ENCODE measurements at places on chromosomes 7 and 10.

GRCh38 chr7:13279854-13280435 lies 592.5 kb downstream of the ARL4A start:
- no peak for DNase-seq

DNA sequence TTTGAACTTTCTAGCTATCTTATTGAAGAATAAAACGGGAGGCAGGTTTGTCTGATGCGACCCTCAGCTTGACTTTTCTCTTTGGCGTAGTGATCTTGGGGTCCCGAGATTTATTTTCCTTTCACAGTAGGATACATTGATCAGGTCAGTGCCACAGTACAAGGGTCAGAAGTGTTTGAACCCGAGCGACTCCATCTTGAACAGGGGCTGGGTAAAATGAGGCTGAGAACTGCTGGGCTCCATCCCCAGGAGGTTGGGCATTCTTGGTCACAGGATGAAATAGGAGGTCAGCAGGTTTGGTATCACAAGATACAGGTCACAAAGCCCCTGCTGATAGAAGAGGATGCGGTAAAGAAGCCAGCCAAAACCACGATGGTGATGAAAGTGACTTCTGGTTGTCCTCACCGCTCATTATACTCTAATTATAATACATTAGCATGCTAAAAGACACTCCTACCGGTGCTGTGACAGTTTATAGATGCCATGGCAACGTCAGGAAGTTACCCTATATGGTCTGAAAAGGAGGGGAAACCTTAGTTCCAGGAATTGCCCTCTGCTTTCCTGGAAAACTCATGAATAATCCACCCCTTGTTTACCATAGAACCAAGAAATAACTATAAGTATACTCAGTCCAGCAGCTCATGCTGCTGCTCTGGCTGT lies 3.0 kb upstream of the TECPR1 start:
- DNase-seq, result no peak

GRCh38 chr7:52472006-52472620 lies 563.3 kb upstream of the POM121L12 start:
- no peak for DNase-seq

- no peak for DNase-seq
These were observed 14.6 kb downstream of the STX1A start for GRCh38 chr7:73704640-73705550.

- DNase-seq, result no peak
These were observed 104.9 kb downstream of the ADK start for GRCh38 chr10:74255888-74256357.

DNA sequence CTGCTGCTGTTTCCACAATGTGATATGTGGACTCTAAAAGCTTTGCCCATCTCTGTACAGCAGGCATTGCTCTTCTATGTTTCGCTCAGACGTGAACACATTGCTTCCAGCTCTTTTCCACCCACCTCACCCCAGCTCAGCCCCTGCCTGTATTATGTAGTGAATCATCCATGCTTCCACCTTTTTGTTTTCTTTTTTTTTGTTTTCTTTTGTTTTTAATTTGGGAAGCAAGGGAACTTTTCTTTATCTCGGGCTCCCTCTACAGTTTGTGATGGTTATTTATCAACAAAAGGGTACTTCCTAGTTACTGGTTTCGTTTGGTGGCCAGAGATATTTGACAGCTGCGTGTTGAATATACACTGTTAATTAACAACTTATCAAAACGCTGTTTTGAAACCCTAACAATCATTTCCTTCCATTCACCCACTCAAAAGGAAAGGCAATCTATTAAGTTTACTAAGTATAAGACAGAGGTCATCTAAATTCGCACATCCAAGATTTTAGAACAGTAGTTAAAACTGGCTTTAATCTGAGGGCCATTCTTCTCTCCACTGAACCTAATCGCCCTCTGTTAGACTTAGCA lies 127.9 kb upstream of the STK17A start:
- DNase-seq, result no peak

DNA sequence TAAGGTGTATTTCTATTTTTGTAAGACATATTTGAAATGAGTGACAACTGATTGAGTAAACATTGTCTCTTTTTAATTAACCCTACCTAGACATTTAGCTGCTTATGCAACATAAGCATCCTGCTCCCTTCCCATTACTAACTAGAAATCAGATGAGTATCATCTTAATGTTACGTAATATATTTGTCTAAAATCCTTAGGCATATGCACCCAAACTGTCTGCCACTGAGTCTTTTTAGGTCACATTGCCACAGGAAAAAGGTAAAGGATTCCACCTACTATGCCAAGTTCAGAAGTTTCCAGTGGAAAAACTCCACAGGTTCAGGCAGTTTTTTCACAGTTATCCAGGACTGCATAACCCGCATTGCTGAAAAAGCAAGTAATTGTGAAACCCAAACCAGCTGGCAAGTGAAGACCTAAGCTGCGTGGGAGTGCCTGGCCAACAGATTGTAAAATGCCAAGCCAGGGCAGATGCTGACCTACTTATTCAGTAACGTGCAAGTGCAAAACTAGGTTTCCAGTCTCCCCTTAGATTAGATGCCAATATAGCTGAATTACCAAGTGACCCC lies 983.7 kb downstream of the GATA3 start:
- DNase-seq, result no peak

DNA sequence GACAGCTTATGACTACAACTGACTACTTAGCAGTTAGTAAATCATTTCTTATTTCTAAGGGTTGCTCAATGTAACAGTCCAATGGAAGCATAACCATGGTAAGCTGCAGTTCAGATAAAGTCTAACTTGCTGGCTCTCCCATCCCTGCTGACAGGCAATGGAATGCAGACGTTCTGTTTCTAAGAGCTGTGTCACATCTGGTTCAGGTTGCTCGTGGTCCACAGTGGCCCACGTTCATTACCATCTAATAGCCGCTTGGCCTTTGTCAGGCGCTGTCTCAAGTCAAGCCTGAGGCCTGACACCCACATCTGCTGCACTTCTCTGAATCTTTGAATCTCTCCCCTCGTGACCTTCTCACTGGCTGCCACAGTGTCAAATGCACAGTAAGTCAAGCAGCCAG lies 240.8 kb downstream of the FGFR2 start:
- DNase-seq, result no peak

DNA sequence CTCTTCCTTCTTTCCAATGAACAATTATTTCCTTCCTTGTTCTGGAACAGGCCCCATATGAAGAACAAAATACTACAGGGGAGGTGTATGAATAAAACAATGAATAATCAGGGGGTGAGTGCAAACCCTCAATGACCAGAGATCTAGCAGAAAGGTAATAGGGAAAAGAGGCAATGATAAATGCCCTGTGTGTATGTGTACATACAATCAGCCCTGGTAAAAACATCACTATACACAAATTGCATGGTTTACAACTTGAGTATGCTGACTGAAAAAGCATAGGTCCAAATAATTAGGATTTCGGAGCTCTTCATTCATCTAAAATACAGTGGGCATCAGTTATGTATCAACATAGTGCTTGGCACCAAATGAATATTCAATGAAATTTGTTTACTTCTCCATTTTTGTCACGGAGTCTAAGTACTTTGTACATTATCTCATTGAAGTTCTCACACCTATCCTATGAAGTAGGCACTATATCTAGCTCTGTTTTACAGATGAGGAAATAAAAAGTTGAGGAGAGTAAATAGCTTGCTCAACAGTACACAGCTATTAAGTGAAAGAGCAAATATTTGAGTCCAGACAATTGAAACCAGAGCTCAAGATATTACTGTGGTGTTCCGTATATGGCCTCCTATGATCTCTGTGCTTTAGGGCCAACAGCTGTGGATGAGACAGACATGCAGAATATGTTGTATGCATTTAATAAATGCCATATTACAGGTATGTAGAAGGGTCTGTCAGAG lies 1065.4 kb downstream of the SORCS3 start:
- DNase-seq, result no peak

DNA sequence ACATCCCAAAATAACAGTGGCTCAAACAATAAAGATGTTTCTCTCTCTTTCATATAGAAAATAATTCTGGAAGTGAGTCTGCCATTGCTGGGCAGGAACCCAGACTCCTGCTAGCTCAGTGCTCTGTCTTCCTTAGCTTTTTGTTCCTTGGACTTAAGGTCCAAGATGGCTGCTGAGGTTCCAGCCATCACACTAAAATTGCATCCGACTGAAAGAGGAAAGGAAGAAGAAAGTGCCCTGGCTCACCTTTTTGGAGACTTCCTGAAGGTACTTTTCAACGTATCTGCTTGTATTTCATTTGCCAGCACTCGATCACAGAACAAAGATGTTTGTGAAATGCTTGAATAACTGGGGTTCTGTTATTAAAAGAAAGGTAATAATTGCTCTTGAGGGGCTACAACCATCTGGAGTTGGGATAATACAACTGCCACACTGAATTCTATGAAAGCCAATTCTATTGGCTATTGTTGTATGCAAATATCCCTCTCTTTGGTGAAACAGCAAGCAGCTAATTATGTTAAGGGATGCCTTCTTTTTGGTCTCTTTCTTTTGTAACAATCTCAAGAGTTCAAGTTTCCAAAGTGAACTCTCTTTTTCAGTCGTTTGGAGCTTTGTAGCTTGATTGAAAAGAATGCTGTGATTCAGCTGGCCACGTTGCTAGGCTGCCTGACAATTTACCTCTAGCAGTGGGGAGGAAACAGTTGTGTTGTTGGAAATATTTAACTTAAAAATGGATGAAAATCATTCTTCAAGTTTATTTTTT lies 83.9 kb downstream of the BAMBI start:
- DNase-seq, result no peak

- DNase-seq, result no peak
These were observed 129.6 kb downstream of the CNOT4 start for GRCh38 chr7:135380351-135380750.
